ENCODE measurements at places on chromosomes 6 and 20.
A peak's percentile ranks its signal among the peaks of the same experiment; 100 is the strongest.

- DNase-seq, result no peak
Observed at GRCh38 chr20:1894471-1894950, 696 bp upstream of the SIRPA start.

DNA sequence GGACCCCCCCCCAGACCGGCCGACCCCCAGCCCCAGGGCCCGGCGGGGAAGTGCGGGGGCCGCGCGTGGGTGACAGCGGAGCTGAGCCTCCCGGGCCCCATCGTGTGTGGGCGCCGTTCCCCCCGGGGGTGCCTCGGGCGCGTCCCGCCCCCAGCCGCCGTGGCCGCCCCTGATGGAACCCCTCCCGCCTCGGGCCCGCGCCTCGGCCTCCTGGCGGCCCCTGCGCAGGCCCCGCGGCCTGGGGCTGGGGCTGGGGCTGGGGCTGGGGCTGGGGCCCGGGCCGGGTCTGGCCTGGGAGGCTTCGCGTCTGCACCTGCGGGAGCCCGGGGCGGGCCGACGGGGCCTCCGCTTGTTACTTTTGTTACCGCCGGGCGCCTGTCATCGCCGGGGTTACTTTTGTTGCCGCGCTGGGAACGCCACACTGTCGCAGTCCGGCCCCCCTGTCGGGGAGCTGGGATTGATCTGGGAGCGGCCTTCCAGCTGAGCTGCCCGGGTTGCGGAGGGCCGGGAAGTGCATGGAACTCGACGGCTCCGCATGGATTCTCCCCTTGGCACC, 598 bp downstream of the OGFR start:
- DNase-seq, result no peak

DNA sequence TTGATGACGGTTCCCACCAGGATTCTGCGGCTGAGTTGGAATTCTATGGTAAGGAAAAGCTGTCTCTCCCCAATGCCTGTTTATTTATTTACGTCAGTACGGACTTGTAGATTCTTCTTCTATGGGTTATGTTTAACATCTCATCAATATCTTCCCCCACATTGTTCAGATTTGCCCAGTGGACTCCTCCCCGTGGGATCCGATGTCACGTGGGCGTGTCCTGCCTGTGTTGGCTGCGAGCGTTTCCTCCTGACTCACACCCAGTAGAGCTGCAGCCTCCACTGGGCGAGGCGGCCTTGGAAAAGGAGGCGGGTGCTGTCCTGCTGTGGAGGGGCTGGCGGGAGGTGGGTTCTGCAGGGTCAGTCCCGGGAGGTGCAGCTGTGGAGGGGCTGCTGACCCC, 46.8 kb upstream of the SLCO4A1 start:
- DNase-seq, result no peak

DNA sequence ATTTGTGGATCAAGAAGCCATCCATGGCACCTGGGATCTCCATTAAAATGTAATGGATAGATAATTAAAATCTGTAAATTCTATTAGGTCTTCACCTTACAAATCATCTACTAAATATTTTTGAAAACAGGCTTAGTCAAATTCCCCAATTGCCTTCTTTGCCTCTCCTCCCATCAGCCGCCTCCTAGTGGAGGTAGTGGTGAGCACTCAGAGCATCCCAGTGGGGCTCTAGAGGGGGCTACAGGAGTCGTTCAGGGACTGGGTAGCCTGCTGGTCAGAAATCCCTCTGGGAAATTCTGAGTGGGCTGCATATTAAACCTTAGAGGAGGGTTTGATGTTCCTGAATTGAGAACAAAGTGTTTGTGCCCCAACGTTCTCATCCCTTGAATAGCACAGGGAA, 20.8 kb upstream of the PAX1 start:
- no peak for DNase-seq

DNA sequence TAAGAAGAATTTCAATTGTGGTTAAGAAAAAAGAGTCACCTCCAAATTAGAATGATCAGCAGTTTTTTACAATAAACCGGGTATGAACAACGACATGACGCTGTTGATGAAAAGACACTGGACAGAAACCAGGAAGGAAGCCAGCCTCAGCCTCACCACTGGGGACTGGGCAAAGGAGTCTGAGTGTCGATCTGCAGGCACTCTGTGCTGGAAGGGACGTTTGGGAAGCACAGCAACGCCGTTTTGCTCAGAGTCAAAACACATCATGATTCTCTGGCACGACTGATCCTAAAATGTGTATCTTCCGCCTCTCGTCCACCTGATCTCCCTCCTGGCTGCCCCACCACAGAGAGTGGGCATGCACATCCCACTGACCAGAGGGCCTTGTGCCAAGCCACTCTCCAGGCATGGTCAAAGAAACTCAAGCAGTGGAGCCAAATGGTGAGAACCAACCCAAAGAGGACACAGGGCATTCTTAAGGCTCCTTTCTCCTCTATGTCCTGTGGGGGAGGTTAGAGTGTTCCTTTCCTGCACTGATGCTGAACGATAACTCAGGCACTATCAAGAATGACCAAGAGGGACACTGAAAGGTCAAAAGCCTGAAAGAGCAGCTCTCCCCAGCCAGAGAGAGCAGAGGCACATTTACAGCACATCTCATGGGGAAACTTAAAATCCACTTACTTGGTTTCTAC, 68.8 kb downstream of the AGPAT4 start:
- DNase-seq, result no peak

DNA sequence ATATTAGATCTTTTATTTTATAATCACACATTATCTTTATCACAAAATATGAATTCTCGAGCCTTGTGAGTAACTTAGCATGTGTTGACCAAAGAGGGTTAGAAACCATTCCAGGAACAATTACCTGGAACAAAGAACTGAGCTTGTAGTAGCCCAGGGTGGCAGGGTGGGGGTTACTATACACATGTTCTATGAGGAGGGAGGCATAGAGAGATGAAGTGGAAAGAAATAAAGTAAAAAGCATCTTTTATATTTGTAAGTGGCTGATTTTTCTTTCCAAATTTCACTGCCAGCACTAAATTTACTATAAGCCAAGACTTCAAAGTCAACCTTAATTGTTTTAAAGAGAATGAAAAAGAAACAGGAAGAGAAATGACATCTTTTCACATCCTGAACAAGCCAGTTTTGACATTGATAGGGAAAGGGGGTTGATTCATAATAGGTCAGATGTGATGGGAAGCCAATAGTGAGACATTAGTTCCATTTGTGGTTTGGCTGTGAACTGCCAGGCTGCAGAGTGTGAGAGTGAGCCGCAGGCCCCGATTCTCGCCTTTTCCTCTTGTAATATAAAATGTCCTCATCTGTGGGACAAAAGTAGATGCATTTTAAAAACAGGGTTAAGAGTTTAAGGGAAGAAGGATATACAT, 52.7 kb upstream of the MYB start:
- DNase-seq, result peak; percentile 19
